ENCODE measurements at places on chromosomes 11 and 22. TPM values are rescaled to one million over a fixed set of nuclear protein-coding genes. Genes with fewer than 3 reads are reported as not detected.
A peak's percentile ranks its signal among the peaks of the same experiment; 100 is the strongest.

DNA sequence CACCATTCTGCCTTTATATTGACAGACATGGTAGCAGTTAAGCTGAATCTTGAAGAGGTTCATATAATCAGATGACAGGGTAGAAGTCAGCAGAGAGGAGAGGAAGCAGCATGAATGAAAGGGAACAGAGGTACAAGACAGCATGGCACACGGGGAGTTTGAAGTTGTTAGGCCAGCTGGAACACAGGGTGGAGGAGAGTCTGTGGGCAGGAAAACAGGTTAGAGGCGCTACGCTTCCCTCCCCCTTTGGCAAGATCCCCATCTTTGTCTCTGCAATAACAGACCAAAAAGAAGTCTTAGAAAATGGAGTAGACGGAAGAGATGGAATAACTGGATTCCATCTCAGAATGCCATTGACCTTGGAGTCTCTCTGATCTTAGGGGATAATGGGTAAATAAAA, 20.0 kb upstream of the NDUFC2 start:
- DNase-seq, result no peak

The FAM180B gene
- polyA plus RNA-seq, result 0.38 TPM

- DNase-seq, result no peak
These were observed 25.5 kb upstream of the DGKZ start for GRCh38 chr11:46321757-46322156.

DNA sequence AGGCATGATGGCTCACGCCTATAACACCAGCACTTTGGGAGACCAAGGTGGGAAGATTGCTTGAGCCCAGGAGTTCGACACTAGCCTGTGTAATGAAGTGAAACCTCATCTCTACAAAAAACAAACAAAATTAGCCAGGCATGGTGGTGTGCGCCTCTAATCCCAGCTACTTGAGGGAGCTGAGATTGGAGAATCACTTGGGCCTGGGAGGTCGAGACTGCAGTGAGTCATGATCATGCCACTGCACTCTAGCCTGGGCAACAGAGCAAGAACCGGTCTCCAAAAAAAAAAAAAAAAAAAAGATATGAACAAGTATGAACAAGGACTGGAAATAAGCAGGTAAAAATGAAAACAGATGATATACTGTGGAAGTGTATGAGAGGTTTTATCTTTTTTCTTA, 54.1 kb upstream of the SOX6 start:
- no peak for DNase-seq

GRCh38 chr11:113204280-113204679, 110.1 kb upstream of the TTC12 start:
- no peak for DNase-seq

The VWA5A gene
- 9.9 TPM for polyA plus RNA-seq

DNA sequence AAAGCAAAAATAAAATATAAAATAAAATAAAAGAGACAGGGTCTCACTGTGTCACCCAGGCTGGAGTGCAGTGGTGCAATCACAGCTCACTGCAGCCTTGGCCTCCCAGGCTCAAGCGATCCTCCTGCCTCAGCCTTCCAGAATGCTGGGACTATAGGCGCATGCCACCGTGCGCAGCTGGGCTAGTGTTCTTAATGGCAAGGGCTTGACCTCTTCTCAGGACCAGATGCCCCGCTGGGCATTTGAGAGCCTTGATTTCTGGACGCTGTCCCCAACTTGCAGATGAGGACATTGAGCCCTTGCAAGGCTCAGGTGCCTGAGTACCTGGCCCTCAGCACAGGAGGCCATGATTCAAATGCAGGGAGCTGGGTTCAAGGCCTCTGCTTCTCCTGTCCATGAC, 82.6 kb downstream of the DHCR7 start:
- no peak for DNase-seq

GRCh38 chr11:87560352-87560751, 522.6 kb downstream of the TMEM135 start:
- no peak for DNase-seq

The MOGAT2 gene
- 13.4 TPM for polyA plus RNA-seq

- no peak for DNase-seq
These were observed 1.3 kb downstream of the RAB38 start for GRCh38 chr11:88173956-88174355.

DNA sequence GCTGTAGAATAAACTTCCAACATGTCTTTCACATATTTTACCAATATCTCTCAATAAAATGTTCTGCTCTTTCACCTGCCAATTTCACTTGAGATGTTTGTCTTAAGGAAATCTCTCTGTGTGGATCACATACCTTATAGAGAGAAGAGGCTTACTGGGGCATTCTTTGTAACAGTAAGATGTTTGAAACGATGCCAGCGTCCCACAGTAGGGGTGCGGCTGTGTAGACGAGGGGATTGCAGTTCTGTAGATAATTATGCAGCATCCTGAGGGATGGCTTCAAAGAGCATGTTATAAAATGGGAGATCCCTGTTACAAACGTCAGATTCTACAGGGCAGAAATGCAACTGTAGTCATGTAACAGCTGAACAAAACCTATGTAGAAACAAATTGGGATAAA, 200.0 kb downstream of the TBC1D22A start:
- DNase-seq, result no peak

GRCh38 chr11:84243629-84244263, 957.6 kb upstream of the CCDC90B start:
- DNase-seq, result no peak

The CYP2D6 gene
- polyA plus RNA-seq, result 3.8 TPM

The MRPL11 gene
- polyA plus RNA-seq, result 54.5 TPM

- no peak for DNase-seq
These were observed 10.6 kb upstream of the C11orf58 start for GRCh38 chr11:16727806-16728205.

GRCh38 chr11:134665571-134666270, 253.7 kb upstream of the B3GAT1 start:
- no peak for DNase-seq

The TBX1 gene
- 1.1 TPM for polyA plus RNA-seq

GRCh38 chr22:29593923-29594322, 9.5 kb upstream of the NF2 start:
- no peak for DNase-seq

The POU2AF2 gene
- polyA plus RNA-seq, result not detected

GRCh38 chr11:127939000-127939399, 648.4 kb downstream of the ETS1 start:
- no peak for DNase-seq

The TUBA8 gene
- 2.7 TPM for polyA plus RNA-seq

GRCh38 chr11:110046775-110047380, 46.3 kb upstream of the ZC3H12C start:
- DNase-seq, result no peak

GRCh38 chr11:113142508-113142907, 171.9 kb upstream of the TTC12 start:
- no peak for DNase-seq

The CNGA4 gene
- polyA plus RNA-seq, result 0.38 TPM

DNA sequence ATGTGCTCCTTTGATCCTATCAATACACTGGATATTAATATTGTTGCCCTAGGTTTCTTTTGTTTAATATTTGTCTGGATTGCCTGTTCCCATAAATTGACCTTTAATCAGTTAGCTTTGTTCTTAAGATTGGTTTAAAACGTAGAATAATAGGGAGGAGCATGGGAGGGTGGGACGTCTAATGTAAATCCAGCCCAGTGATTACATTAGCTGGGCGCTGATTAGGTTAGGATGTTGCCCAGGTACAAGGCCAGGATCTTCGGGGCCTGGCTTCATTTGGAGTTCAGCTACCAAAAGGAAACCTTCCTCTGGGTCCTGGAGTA, at the start of gene SRSF8:
SRSF8 (plus strand) TSS at position 204 of the 323 bp plus-strand sequence. CDS start 308 bp downstream, outside the sequence.
- DNase-seq, result no peak

DNA sequence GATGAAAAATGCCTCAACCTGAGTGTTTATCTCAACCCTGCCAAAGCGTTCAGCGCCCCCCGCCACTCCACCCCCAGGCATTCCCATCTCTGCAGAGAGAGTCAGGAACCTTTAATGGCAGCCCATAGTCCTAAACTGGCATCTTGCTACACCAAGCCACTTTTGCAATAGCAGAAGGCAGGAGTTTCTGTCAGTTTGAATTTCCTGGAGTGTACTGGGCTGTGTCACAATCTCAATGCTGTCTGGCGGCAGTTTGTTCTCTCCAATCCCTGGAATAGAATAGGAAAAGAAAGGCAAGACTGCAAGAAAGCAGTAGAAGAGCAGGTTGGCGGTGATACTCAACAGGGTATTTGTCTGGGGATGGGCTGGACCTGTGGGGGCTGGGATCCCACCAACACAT, 32.9 kb upstream of the FLI1 start:
- no peak for DNase-seq

DNA sequence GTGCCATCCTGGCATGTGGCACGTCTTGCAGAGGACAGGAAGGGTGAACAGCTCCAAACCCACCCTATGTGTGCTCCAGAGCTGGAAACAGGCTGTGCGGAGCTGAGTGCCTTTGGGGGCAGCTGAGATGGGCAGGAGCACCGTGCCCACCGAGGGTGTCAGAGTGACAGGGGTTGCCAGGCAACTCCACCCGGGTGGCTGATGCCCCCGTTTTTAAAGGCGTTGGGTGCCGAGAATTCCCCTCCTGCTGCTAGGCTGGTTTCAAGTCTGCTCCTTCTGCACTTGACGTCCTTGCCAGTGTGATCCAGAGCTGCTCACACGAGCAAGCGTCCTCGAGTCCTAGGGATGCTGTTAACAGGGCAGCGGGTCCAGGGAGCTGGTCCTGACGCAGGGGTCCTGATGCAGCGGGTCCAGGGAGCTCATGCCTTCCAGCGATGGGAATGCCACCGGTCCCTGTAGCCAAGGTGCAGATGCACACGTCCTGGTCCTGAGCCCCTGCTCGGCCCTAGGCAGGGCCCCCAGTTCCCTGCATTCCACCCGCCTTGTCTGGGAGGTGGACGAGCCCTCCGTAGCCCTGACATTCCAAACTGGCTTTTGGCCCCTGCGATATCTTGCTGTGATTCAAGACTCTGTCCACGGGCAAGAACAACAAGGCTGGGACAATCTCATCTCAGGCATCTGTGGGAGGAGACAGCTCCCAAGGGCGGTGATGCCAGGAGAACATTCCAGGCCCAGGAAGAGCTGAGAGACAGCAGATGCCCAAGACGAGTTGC, 4.9 kb downstream of the KCNQ1 start:
- DNase-seq, result peak; percentile 30

The PTPN5 gene
- not detected for polyA plus RNA-seq

DNA sequence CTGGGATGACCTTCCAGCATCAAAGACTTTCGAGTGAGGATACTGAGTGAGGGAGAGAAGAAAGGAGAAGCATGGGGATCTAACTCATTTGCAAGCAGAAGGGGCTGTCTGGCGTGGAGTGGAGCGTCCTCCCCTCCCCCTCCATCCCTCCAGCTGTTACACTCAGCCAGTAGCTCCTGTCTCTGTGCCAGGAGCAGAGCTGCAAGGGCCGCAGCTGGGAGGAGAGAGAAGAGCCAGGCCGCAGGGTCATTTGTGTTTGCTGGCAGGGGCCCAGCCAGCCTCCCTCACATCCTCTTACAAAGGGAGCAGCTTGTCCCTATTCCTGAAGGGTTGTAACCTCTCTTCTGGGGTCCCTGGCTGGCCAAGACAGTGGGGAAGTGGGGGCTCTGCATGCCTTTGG, 57.9 kb downstream of the NECTIN1 start:
- DNase-seq, result no peak

The CALCA gene
- polyA plus RNA-seq, result 0.88 TPM

GRCh38 chr22:47793304-47794101, 1031.1 kb downstream of the TBC1D22A start:
- no peak for DNase-seq

GRCh38 chr11:82899186-82899820, 927 bp downstream of the PRCP start:
- DNase-seq, result no peak

The FAM227A gene
- polyA plus RNA-seq, result not detected

DNA sequence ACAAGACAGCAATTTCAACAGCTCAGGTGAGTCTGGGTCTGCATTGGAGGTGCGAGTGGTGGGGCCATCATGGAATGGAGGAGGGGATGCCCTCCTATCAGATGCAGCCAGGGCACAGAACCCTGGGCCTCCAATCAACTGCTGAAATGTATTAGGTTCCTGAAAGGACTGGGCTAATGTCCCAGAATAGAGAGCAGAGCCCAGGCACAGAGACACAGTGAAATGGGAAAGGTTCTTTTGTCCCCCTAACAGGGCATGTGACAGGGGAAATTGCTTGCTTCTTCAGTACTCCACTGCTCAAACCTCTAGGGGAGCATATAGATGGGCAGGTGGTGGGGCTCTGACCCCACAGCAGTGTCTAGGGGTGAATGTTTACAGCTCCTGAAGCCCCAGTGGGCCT, 87.3 kb upstream of the CLPB start:
- DNase-seq, result no peak

GRCh38 chr11:67522844-67523555, at the start of gene CABP2:
Gene CABP2 (minus strand): TSS chr11:67523446. CDS start chr11:67523326, 120 bp downstream.
- DNase-seq, result no peak

GRCh38 chr11:88535916-88536547, 198.5 kb upstream of the CTSC start:
- no peak for DNase-seq

DNA sequence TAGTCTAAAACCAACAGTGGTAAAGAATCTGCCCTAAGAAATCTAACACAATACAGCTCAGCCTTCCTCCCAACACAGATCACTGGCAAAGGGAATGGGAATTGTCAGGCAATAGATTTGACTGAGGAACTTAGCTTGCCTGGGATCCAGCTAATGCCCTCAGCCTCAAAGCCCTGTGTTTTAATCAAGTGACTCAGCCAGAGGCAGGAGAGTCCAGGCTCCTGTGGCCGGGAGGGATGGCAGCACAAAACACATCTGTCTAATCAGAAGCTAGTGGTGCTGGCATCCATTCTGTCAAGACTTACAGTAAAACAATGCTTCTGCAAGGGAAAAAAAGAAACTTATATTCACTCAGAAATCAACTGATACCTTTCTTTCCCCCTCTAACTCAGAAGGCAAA, 5.6 kb downstream of the SYTL2 start:
- DNase-seq, result no peak

GRCh38 chr22:38228873-38229740, 27.3 kb downstream of the MAFF start:
- DNase-seq, result no peak

The DUSP8 gene
- 6.5 TPM for polyA plus RNA-seq

DNA sequence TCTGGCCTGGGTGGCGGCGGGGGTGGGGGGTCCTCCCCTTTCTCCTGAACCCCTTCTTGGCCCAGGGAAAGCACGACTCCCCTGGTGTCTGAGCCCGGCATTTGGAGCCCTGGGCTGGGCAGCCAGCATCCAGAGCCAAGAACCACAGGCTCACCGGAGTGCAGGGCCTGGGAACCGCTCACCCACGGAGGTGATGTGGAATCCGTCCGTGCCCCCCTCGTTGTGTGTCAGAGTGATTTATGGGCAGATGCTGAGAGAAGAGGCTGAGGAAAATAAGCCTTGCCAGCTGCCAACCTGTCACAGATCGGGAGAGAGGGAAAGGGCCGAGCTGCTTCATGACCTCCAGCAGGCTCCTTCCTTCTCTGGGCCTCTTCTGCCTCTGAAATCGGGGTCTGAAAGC, 33.7 kb downstream of the WNT11 start:
- no peak for DNase-seq
